ENCODE measurements at places on chromosomes 7 and 10. TPM values are rescaled to one million over a fixed set of nuclear protein-coding genes. Genes with fewer than 3 reads are reported as not detected.

Gene ITIH5
- total RNA-seq: 2.0 TPM

Gene SLC16A9
- 2.2 TPM for total RNA-seq

- H3K36me3 ChIP-seq: no peaks in the 10 kb centered on the region
- H3K4me1 ChIP-seq: no peaks in the 10 kb centered on the region
- no peak overlapping the region for H3K4me3 ChIP-seq
- no peak overlapping the region for H3K27ac ChIP-seq
Measured at GRCh38 chr7:80087051-80087770, 47.4 kb upstream of the GNAI1 start.

DNA sequence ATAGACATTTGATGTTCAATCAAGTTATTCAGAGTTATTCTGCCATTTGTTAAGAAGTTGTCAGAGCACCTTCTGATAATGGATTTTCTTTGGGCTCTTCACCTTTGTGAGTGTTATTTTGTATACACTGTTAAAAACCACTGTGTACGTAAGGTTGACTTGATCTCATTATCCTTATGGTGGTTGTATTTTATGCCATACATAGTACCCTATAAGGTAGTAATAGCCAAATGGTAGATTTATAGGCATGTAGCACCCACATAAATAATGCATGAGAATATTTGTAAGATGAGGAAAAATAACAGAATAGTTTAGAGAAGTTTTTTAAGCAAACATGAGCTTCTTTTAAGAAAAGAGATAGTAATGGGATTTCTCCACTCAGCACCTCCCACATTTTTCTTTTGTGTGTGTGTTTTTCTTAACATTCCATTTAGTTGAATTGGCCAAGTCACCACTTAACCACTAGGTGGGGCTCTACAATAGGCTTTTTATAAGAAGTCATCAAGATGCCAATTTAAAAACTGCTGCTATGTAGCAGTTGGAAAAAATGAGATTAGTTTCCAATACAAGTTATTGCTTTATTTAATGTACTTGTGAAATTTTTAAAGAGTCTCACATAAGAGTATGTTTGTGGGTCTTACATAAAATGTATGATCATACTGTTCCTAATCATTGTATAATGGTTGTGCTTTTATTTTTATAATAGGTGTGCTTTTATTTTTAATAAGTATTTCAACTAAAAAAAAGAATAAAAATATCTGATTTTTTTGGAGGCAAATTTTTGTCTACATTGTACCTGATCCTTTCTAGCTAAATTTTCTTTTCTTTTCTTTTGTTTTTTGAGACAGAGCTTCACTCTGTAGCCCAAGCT lies 41.1 kb upstream of the STMP1 start:
- H3K4me3 ChIP-seq: no peak overlapping the region
- no peak overlapping the region for H3K27ac ChIP-seq
- no peaks in the 10 kb centered on the region for H3K4me1 ChIP-seq
- peaks cover 19% of the 10 kb centered on the region for H3K36me3 ChIP-seq
- H3K27me3 ChIP-seq: no peaks in the 10 kb centered on the region

Gene CCDC146
- total RNA-seq: 8.8 TPM

Gene KCNIP2
- total RNA-seq: 3.3 TPM

DNA sequence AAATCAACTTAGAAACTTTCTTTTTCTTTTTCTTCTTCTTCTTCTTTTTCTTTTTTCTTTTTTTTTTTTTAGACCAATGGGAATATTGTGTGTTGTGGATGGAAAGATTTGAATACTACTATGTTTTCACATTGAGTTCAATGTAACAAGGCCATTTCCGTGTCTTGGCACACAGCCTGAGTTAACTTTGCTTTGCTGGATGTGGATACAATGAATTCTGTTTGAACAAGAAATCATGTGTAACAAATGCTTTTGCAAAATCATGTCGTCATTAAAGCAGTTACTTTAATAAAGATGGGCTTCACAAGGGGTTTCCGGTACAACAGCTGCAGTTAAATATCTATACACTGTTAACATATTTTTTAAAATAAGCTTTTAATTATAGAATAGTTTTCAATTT lies 13.5 kb upstream of the ENTPD1 start:
- DNase-seq: no peak

- H3K36me3 ChIP-seq: no peaks in the 10 kb centered on the region
- no peaks in the 10 kb centered on the region for H3K4me1 ChIP-seq
- H3K4me3 ChIP-seq: no peak overlapping the region
- no peak overlapping the region for H3K27ac ChIP-seq
Measured at GRCh38 chr10:24929056-24929544, 23.3 kb downstream of the PRTFDC1 start.

Gene CYP2C19
- 4.5 TPM for total RNA-seq

DNA sequence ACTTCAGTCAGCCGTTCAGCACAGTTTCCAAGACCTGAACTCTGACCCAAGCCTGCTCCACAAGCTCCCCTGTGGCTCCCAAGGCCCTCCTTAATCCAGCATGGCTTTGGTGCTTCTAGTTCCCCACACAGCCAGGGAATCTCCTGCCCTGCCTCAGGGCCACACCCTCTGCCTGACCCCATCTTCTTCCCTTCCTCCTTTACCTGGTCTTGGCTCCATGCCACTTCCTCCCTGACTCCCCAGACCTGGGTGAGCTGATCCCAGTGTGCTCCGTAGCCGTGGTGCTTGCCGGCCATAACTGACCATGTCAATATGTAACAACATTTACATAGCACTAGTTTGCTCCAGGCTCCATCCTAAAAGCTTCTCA lies 20.0 kb downstream of the TMEM273 start:
- H3K27me3 ChIP-seq: peaks cover 74% of the 10 kb centered on the region
- H3K4me1 ChIP-seq: no peaks in the 10 kb centered on the region
- no peak overlapping the region for H3K4me3 ChIP-seq
- DNase-seq: no peak
- no peak overlapping the region for H3K27ac ChIP-seq

Gene NKX6-2
- total RNA-seq: not detected

DNA sequence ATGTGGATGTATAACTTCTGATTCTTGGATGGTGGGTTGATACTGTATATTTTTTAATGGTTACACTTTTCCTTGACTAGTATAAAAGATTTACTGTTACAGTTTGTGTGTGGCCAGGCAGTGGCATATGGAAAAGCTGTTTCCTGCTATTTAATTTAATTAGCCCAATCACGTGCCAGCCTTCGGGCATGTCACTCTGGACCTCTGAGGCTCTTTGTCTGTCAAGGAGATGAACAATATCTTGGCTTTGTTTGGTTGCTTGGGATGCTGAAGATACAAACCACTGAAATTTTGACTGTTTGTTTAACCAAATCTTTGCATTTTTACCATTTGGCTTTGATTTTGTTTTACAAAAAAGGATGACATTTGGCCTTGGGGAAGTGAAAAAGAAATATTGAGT lies 185.0 kb downstream of the HDAC9 start:
- H3K4me1 ChIP-seq: peaks cover 6% of the 10 kb centered on the region
- no peak overlapping the region for H3K27ac ChIP-seq
- H3K4me3 ChIP-seq: no peak overlapping the region
- no peak for DNase-seq
- peaks cover 15% of the 10 kb centered on the region for H3K36me3 ChIP-seq
- no peaks in the 10 kb centered on the region for H3K27me3 ChIP-seq

GRCh38 chr7:32681174-32681518 lies 185.9 kb downstream of the AVL9 start:
- H3K4me3 ChIP-seq: peak overlapping the region; percentile 26
- H3K27ac ChIP-seq: peak overlapping the region; percentile 96
- no peaks in the 10 kb centered on the region for H3K27me3 ChIP-seq

DNA sequence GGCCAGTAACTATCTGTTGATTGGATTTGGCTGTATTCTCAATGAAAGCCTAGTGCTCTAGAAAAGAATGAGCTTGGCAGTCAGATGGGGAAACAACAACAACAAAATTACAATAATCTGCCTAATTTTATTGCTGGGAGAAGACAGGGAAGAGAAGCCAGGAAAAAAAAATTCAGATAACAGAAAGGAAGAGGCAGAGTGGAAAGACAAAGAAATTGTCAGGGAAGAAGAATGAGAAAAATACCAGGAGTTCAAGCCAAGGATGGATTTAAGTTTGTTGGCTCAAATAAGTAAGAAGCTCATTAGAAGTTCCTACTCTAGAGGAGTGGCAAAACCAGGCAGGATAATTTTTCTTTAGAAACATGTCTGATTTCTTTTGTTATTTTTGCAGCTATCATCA lies 45.9 kb upstream of the PRKG1 start:
- no peak overlapping the region for H3K4me3 ChIP-seq
- no peak for DNase-seq
- H3K27me3 ChIP-seq: peaks cover 16% of the 10 kb centered on the region
- no peak overlapping the region for H3K27ac ChIP-seq
- H3K4me1 ChIP-seq: no peaks in the 10 kb centered on the region

Gene KIAA1217
- total RNA-seq: 46.2 TPM

DNA sequence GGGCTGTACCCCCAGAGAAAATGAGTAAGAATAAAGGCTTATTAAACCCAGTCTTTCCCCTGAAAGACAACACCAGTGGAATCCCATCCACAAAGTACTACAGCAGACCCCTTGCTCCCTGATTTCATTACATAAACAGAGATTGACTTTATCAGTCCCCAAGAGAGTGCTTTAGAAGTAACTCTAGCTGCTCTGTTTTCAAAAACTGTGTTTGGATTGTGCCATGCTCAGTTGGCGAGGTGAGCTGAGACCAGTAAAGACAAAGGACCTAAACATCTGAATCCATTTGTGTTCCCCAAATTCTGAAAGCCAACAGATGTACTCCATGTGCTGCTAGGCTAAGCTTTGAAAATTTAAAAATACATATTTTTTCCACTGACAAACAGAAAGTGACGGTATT lies 127.0 kb downstream of the ATE1 start:
- H3K27ac ChIP-seq: no peak overlapping the region
- H3K36me3 ChIP-seq: no peaks in the 10 kb centered on the region
- no peaks in the 10 kb centered on the region for H3K27me3 ChIP-seq
- no peak for DNase-seq

DNA sequence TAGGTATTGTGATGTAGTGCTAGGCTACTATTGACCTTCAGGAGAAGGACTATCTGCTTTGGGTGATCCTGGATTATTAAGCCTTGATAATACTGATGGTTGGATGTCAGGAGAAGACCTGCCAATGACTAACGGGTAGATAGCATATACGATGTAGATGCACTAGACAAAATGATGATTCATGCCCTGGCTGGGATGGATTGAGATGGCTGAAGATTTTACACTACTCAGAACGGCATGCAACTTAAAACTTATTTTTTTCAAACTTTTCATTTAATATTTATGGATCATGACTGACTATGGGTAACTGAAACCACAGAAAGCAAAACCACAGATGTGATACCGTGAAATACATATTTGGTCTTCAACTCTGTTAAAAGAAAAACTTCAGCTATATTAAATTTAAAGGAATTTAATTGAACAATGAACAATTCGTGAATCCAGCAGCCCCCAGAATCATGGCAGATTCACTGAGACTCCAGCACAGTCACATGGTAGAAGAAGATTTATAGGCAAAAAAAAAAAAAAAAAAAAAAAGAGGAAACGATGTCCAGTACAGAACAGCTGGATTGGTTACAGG lies 124.6 kb upstream of the CDK13 start:
- H3K27ac ChIP-seq: no peak overlapping the region
- H3K36me3 ChIP-seq: no peaks in the 10 kb centered on the region
- DNase-seq: no peak
- no peak overlapping the region for H3K4me3 ChIP-seq
- no peaks in the 10 kb centered on the region for H3K4me1 ChIP-seq

DNA sequence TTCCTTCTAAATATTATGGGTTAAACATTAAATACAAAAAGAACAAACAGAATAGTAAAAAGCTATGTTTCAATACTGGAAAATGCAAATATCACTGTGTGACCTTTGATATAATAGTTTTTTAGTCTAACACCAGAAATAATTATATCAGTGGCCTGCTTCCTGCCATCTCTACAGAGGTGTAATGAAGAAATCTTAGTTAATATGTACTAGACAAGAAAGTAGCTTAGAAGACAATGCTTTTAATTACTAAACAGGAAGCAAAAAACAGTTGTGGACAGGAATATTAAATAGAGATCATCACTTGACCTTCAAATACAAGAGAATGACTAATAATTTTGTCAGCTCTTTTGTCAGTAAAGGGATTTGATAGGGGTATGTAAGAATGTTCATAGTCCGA lies 47.4 kb upstream of the LRRN3 start:
- H3K4me3 ChIP-seq: no peak overlapping the region
- H3K4me1 ChIP-seq: peaks cover 9% of the 10 kb centered on the region
- DNase-seq: no peak
- no peak overlapping the region for H3K27ac ChIP-seq

All from Calu3 (cell line).